ENCODE measurements at places on chromosomes 1 and 21.

DNA sequence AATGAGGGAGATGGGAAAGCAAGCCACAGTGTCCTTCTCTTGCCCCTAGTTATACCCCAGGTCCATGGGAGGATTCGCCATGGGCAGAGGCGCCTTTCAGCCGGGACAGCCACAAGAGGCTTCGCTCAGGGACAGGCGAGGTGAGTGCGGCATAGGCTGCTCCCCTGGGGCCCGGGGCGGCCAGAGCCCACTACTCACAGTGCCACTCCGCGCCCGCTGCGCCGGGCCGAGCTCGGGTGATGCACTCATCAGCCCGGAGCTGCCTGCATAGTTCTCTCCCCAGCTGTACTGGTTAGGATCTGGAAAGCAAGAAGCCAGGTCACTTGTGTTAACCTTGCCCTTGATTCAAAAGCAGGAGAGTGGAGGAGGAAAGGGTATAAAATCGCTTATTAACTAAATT, 8.4 kb downstream of the PANK4 start:
- DNase-seq = no peak

DNA sequence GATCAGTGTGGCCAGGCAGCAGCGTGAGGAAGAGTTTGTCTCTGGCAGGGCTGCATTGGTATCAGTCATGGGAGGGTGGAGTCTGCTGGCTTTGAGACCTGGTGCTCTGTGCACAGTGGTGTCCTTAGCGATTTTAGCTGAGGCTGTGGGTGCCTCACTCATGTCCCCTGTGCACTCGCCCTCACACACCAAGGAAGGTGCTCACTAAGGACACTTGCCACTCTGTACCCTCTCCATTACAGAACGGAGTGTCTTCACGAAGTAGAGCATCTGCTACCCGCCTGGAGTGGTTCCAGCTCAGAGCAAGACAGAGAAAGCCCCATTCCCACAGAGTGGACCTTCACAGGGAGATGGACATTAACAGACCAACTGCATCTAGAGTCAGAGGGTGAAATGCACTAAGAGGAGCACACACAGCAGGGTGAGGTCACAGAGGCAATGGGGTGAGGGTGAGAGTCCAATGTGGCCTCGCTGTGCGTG, 117.9 kb downstream of the MATN1 start:
- DNase-seq = no peak

- DNase-seq = peak; percentile 97
These were observed 38.5 kb downstream of the MSTO1 start for GRCh38 chr1:155648207-155649147.

DNA sequence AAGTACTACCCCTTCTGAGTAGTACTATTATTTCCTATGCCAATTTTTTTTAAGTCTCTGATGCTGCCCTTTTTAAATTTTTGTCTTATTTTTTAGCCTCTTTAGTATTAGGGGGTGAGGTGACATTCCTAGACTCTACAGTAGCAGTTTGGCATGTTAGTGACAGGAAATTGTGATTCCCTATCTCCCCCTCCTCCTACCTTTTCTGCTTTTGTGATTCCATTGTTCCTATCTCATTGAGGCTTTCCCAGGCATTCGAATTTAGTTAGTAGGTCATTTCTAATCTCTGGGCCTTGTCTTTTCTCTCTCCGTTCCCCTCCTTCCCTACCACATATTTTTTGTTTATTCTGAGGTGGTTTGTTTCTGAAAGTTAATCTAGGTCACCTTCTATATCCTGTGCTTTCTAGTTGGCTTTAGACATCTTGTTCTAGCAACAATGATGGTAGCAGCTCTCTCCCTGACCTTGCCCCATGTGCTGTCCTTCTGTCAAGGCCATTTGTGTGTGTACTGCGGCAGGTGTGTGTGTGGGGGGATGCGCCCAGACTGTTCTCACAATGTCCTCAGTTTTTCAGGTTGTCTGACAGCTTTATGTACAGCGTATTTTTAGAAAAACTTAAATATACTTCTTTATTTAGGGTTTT, 21.5 kb downstream of the SEMA6C start:
- DNase-seq = no peak

DNA sequence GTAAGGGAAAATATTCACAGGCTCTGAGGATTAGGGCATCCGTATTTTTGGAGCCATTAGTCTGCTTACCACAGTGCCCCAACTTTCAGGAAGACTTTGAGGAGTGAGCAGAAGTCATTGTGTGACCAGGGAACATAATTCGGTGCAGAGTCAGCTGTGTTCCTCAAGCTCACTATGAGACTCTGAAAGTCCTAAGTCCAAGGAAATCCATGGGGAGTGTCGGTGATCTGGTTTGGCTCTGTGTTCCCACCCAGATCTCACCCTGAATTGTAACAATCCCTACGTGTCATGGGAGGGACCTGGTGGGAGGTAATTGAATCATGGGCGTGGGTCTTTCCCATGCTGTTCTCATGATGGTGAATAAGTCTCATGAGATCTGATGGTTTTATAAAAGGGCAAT, 45.9 kb upstream of the SCAF4 start:
- DNase-seq = no peak

DNA sequence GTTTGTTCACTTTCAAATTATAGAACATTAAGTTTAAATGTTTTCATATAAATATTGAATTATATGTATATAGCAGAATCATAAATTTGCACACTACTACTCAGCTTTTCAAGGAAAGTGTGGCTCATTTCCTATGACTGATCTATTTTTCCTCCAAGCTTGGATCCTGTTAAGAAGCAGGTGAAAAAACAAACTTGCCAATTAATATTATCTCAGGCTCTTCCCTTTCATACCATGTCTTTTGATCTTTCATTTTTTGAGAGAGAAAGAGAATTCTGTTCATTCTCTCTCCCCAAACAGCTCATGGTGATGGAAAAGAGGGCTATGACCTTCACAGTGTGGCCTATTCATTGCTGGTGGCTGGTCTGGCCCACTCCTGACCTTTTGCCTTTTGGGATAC, 43.7 kb downstream of the SEC16B start:
- no peak for DNase-seq

- no peak for DNase-seq
These were observed 167.7 kb downstream of the SIPA1L2 start for GRCh38 chr1:232462213-232462612.

DNA sequence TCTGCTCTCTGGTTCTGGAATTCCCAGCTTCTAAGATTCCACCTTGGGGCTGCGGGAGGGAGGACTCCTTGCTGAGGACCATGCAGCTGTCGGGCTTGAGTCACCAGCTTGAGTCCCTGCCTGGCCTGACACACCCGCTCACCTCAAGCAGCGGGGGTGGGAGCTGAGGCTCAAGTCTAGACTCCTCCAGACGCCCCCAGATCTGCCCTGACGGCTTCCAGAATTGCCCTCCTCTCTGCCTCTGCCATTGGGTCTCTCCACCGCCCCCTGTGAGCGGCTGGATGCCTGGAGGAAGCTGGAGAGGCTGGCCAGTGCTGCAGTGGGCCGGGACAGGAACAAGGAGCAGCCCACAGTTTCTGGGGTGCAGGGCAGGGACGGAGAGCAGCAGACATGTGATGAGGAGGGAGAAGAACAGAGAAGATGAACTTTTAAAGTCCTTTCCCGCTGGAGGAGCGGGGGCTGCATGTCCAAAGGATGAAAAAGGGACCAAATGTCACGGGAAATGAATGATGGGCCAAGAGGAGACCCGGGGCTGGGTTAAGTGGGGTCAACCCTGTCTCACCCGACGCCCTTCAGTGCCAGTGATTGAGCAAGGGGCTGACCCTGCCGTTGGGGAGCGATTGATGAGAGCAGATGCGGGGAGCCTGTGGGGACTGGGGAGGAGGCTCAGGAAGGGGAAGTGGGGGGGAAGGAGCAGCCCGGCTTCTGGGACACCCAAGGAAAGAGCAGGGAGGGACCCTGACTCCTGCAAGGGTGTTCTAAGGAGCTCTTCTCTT, 13.5 kb downstream of the CRABP2 start:
- DNase-seq = peak; percentile 72

- peak; percentile 11 for DNase-seq
These were observed 275.8 kb downstream of the TGFB2 start for GRCh38 chr1:218620956-218621355.

DNA sequence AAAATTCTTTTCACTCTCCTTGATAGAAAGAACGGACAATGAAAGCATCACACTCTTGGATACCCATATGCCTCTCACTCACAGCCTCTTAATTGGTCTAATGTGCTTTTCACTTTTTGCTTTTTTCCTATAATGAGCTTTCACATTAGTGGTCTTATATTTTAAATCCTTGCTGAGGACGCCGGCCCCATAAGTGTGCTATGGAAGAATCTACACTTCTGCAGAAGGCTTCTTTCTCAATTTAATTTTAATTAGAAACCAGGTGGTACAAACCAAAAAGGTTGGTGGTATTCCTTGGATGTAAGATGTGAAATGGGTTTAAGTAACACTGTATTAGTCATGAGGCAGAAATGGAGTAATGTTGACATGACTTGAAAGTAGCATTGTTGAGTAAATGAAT, 190.6 kb upstream of the NFIA start:
- DNase-seq = no peak

- DNase-seq = no peak
These were observed 362.5 kb upstream of the CHRM3 start for GRCh38 chr1:239023732-239024360.
